ENCODE measurements at places on chromosomes 11 and 22. TPM values are rescaled to one million over a fixed set of nuclear protein-coding genes. Genes with fewer than 3 reads are reported as not detected.

Gene MB
- total RNA-seq: not detected

Gene C11orf42
- not detected for total RNA-seq

Gene TMA7B
- total RNA-seq: 13.0 TPM

Gene TSPAN18
- total RNA-seq: 36.9 TPM

All from CD4-positive, CD25-positive, alpha-beta regulatory T cell (primary cell).